ENCODE measurements at places on chromosomes 2 and 18.

DNA sequence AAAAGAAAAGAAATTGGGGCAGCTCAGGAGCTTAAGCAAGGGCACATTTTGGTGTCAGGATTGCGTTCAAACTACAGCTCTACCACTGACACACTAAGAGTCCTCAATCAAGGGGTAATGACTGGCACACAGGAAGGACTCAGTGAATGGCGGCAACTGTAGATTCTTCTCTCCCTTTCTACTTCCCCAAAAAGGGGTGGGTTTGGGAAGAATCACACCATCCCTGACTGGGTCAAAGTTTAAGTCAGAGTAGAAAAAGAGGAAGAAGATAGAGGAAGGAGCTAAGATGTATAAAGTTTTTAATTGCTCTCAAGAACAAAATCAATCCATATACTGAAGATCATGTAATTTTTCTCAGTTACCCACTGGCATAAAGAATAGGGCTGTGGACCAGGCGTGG, 2.6 kb downstream of the NLRC4 start:
- no peak overlapping the region for H3K4me3 ChIP-seq
- no peak overlapping the region for H3K27ac ChIP-seq
- H3K4me1 ChIP-seq = no peaks in the 10 kb centered on the region
- no peak for DNase-seq
- no peaks in the 10 kb centered on the region for H3K27me3 ChIP-seq

- no peak overlapping the region for H3K4me3 ChIP-seq
- DNase-seq = no peak
- H3K27me3 ChIP-seq = no peaks in the 10 kb centered on the region
- H3K27ac ChIP-seq = no peak overlapping the region
- H3K36me3 ChIP-seq = peaks cover 5% of the 10 kb centered on the region
Observed at GRCh38 chr18:75293591-75293990, 83.0 kb downstream of the TSHZ1 start.

DNA sequence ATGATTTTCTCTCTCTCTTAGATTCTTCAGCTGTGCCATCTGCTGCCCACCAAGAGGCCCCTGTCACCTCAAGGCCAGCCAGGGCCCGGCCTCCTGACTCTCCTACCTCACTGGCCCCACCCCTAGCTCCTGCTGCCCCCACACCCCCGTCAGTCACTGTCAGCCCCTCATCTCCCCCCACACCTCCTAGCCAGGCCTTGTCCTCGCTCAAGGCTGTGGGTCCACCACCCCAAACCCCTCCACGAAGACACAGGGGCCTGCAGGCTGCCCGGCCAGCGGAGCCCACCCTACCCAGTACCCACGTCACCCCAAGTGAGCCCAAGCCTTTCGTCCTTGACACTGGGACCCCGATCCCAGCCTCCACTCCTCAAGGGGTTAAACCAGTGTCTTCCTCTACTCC, 9.4 kb upstream of the GMPPA start:
- H3K36me3 ChIP-seq = no peaks in the 10 kb centered on the region
- H3K4me1 ChIP-seq = no peaks in the 10 kb centered on the region
- no peaks in the 10 kb centered on the region for H3K27me3 ChIP-seq
- no peak overlapping the region for H3K4me3 ChIP-seq
- H3K27ac ChIP-seq = no peak overlapping the region
- no peak for DNase-seq

GRCh38 chr2:118246726-118247125, 158.5 kb downstream of the INSIG2 start:
- no peaks in the 10 kb centered on the region for H3K4me1 ChIP-seq
- H3K27ac ChIP-seq = no peak overlapping the region
- no peak for DNase-seq

- H3K27me3 ChIP-seq = no peaks in the 10 kb centered on the region
- no peaks in the 10 kb centered on the region for H3K36me3 ChIP-seq
- H3K4me1 ChIP-seq = no peaks in the 10 kb centered on the region
- no peak overlapping the region for H3K27ac ChIP-seq
Observed at GRCh38 chr2:123518367-123518766, 506.7 kb upstream of the CNTNAP5 start.

DNA sequence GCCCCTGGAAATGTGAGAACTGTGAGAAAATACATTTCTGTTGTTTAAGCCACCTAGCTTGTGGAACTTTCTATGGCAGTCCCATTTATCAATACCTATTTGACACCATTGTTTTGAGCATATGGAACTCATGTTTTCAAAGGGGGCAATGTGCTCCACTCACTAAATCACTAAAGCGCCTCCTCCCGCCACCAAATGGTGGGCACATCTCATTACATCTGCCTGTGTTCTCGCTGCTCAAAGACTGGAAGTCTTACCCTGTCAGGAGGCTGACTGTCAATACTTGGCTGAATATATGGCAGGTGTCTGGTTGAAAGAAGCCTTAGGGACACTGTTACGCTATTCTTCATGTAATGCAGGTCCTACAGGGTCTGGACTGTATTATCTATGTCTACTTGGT, 767.7 kb downstream of the TSN start:
- H3K4me3 ChIP-seq = no peak overlapping the region
- no peak overlapping the region for H3K27ac ChIP-seq
- H3K36me3 ChIP-seq = no peaks in the 10 kb centered on the region

- H3K4me3 ChIP-seq = no peak overlapping the region
- no peaks in the 10 kb centered on the region for H3K4me1 ChIP-seq
- H3K27ac ChIP-seq = no peak overlapping the region
Observed at GRCh38 chr2:9170458-9171130, 36.0 kb upstream of the ASAP2 start.

GRCh38 chr2:218743068-218743467, 32.4 kb downstream of the TTLL4 start:
- DNase-seq = no peak
- H3K4me1 ChIP-seq = no peaks in the 10 kb centered on the region
- H3K36me3 ChIP-seq = peaks cover 92% of the 10 kb centered on the region
- H3K4me3 ChIP-seq = no peak overlapping the region

- H3K36me3 ChIP-seq = peaks cover 21% of the 10 kb centered on the region
- no peaks in the 10 kb centered on the region for H3K27me3 ChIP-seq
- no peak for DNase-seq
- peaks cover 71% of the 10 kb centered on the region for H3K4me1 ChIP-seq
- peak overlapping the region; percentile 92 for H3K27ac ChIP-seq
Observed at GRCh38 chr18:77071711-77072292, 60.8 kb downstream of the MBP start.

DNA sequence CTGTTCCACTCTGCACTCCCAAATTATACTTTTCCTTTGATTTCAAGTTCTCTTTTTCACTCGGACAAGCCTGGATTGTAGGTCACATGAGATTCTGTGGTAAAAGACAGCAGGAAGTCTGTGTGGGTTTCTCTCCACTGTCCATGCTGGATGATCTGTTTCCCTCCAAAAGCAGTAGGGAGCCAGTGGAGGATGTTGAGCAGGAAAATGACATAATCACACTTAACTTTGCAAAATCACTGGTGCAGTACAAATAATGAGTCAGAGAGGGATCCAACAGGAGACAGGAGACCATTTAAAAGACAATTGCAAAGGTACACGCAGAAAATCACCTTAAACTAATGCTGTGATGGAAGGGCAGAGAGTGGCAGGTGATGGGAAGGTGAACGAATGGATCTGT, 301.3 kb downstream of the ZNF407 start:
- H3K4me1 ChIP-seq = no peaks in the 10 kb centered on the region
- H3K27ac ChIP-seq = no peak overlapping the region
- H3K4me3 ChIP-seq = no peak overlapping the region
- no peaks in the 10 kb centered on the region for H3K36me3 ChIP-seq
- DNase-seq = no peak

DNA sequence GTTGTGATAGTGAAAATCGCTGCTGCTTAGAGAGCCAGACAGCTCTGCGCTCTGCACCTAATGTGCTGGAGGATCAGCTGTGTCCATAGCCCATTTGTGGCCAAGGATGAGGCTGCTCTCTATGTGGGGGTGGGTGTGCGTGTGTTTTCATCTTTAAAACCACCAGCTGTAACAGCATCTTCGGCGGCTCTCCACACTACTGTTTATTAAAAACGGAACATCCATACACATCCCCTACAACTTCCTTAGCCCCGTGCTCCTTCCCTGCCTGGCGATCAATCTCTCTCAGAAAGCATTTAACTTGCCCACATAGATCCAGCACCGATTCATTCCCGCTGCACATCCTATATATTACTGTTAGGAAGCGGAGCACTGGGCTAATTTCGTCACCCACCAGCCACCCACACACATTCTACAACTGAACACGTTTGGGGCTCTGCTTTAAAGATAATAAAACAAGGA, 1.6 kb downstream of the CELF4 start:
- H3K4me3 ChIP-seq = no peak overlapping the region
- no peaks in the 10 kb centered on the region for H3K36me3 ChIP-seq
- no peaks in the 10 kb centered on the region for H3K27me3 ChIP-seq
- no peak overlapping the region for H3K27ac ChIP-seq
- no peaks in the 10 kb centered on the region for H3K4me1 ChIP-seq

DNA sequence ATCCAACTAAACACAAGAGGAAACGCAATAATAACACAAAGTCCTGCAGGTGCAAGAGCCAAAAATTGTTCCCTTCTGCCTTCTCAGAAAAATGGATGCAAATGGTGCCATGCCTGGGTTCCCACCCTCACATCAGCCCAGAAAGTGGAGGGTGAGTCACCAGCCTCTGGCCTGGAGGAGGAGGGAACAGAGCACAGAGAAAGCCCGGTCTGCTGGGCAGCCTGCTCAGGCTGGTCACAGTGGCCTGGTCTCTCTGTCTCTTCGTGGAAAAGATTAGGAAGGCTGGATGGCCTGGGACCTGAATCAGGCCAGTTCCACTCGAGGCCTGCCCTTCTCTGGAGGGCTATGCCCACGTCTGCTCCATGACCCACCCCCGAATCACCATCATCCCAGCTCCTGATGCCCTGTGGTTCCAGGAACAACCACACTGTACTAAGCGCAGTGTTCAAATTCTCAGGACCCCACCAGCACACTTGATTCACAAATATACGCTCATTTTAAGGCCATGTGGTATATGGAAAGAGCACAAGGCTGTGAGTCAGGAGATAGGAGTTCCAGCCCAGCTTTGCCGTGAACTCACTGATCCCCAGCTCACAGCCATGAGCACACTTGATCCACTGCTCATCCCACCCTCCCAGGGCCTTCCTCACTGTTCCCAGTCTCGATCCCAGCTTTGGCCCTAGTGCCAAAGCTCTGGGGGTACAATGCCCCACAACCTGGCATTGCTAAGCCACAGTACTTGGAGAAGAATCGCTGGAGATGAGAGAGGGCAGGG, 82.1 kb downstream of the ZBTB7C start:
- H3K4me1 ChIP-seq = no peaks in the 10 kb centered on the region
- no peaks in the 10 kb centered on the region for H3K36me3 ChIP-seq
- peaks cover 14% of the 10 kb centered on the region for H3K27me3 ChIP-seq
- H3K27ac ChIP-seq = no peak overlapping the region
- DNase-seq = no peak

- H3K4me3 ChIP-seq = no peak overlapping the region
- H3K27me3 ChIP-seq = no peaks in the 10 kb centered on the region
- no peak for DNase-seq
Observed at GRCh38 chr2:239514754-239515530, 114.1 kb upstream of the HDAC4 start.

GRCh38 chr2:239602290-239603282, 201.8 kb upstream of the HDAC4 start:
- H3K4me3 ChIP-seq = no peak overlapping the region
- H3K27ac ChIP-seq = peak overlapping the region; percentile 81
- H3K36me3 ChIP-seq = no peaks in the 10 kb centered on the region
- peak; percentile 63 for DNase-seq
- peaks cover 54% of the 10 kb centered on the region for H3K4me1 ChIP-seq

GRCh38 chr2:208579678-208580077, 173.1 kb downstream of the PTH2R start:
- H3K27me3 ChIP-seq = no peaks in the 10 kb centered on the region
- no peaks in the 10 kb centered on the region for H3K4me1 ChIP-seq
- no peak overlapping the region for H3K27ac ChIP-seq
- H3K36me3 ChIP-seq = no peaks in the 10 kb centered on the region
- no peak for DNase-seq

- H3K27me3 ChIP-seq = no peaks in the 10 kb centered on the region
- H3K36me3 ChIP-seq = no peaks in the 10 kb centered on the region
- no peaks in the 10 kb centered on the region for H3K4me1 ChIP-seq
- no peak overlapping the region for H3K27ac ChIP-seq
- DNase-seq = no peak
Observed at GRCh38 chr2:17058772-17059402, 393.3 kb upstream of the CYRIA start.

- no peak overlapping the region for H3K4me3 ChIP-seq
- no peaks in the 10 kb centered on the region for H3K27me3 ChIP-seq
- peak; percentile 73 for DNase-seq
Observed at GRCh38 chr18:28905509-28905908, 728.6 kb upstream of the CDH2 start.

- DNase-seq = no peak
- H3K4me1 ChIP-seq = no peaks in the 10 kb centered on the region
- no peak overlapping the region for H3K27ac ChIP-seq
- H3K27me3 ChIP-seq = no peaks in the 10 kb centered on the region
- H3K4me3 ChIP-seq = no peak overlapping the region
Observed at GRCh38 chr2:223921204-223921603, 23.9 kb downstream of the WDFY1 start.

- peaks cover 18% of the 10 kb centered on the region for H3K36me3 ChIP-seq
- H3K27ac ChIP-seq = no peak overlapping the region
- no peak overlapping the region for H3K4me3 ChIP-seq
- DNase-seq = no peak
- no peaks in the 10 kb centered on the region for H3K27me3 ChIP-seq
- H3K4me1 ChIP-seq = no peaks in the 10 kb centered on the region
Observed at GRCh38 chr2:134454931-134455330, 201.1 kb downstream of the MGAT5 start.

GRCh38 chr2:219071131-219071816, 10.6 kb upstream of the IHH start:
- H3K27me3 ChIP-seq = no peaks in the 10 kb centered on the region
- no peak for DNase-seq
- H3K27ac ChIP-seq = no peak overlapping the region
- no peak overlapping the region for H3K4me3 ChIP-seq
- peaks cover 20% of the 10 kb centered on the region for H3K36me3 ChIP-seq
- H3K4me1 ChIP-seq = no peaks in the 10 kb centered on the region

DNA sequence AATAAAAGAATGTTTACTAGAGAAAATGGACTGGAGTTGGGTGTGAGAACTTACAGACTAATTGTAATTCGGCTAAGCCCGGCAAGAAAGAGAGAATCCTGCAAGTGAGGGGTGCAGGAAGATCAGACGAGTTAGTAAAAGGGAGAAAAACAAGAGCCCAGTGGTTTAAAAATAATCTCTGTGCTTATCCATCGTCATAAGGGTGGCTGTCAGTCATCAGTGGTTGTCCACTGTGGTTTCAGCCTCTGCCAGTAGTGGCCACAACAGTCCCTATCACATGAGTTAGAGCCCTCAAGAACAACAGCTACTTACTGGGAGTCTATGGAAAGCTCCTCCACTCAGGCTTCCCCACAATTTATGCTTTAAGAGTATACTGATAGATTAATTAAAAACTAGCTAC, 239.8 kb downstream of the SETBP1 start:
- H3K27ac ChIP-seq = no peak overlapping the region
- no peaks in the 10 kb centered on the region for H3K36me3 ChIP-seq
- no peak overlapping the region for H3K4me3 ChIP-seq
- no peaks in the 10 kb centered on the region for H3K4me1 ChIP-seq
- DNase-seq = no peak

GRCh38 chr2:1642066-1642861, 102.1 kb downstream of the PXDN start:
- H3K4me1 ChIP-seq = no peaks in the 10 kb centered on the region
- DNase-seq = no peak
- no peak overlapping the region for H3K27ac ChIP-seq
- no peaks in the 10 kb centered on the region for H3K36me3 ChIP-seq
- peaks cover 3% of the 10 kb centered on the region for H3K27me3 ChIP-seq

- H3K4me3 ChIP-seq = no peak overlapping the region
- H3K4me1 ChIP-seq = no peaks in the 10 kb centered on the region
- no peaks in the 10 kb centered on the region for H3K27me3 ChIP-seq
- DNase-seq = no peak
- no peaks in the 10 kb centered on the region for H3K36me3 ChIP-seq
Observed at GRCh38 chr2:159077869-159078268, 109.4 kb downstream of the TANC1 start.
